Tongue (tissue), 3 donors: ENCODE measurements at places on chromosomes 16 and 17. TPM values are rescaled to one million over a fixed set of nuclear protein-coding genes. Genes with fewer than 3 reads are reported as not detected.

The ITGA2B gene
- total RNA-seq = 3.8 TPM

The TLCD1 gene
- not detected for total RNA-seq

The HP gene
- total RNA-seq = 2.4 TPM

GRCh38 chr17:70520447-70520846, 351.1 kb downstream of the KCNJ2 start:
- no peak for DNase-seq

DNA sequence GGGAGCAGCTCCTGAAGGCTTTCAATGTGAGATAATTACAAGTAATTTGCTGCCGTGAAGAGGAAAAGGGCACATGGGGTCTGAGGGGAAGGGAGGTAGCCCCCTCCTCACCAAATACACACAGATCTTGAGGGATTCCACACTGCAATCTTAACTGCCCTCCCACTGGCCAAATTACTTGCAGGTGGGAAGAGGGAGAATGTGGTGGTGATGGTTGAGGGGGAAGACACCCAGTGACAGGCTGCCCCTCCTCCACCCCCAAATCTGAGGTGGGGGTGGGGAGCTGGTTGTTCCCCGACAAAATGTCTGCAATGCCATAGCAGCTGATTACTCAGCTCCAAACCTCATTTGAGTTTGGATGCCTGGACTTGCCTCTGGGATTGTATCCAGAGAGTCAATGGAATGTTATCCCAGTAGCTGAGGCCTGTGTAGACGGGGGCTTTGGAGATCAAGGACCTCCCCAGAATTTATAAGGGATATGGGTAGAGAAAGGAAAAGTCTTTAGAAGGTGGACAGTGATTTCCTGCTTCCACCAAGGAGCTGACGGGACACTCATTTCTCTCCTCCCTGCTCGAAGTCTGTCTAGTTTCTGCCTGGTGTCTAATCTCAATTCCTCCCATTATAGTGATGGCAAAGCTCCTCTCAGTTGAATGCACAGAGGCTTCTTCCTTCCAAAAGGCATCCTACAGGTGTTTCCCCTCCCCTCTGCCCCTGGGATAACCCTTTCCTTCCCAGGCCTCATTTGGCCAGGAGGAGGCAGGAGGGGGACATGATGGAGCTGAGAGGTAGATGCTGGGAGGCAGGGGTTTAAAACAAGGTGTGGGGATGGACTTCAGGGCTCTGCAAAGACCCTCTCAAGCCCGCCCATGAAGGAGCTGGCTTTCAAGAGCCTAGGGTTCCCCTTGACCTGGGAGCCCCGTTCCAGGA, 8.7 kb downstream of the DLX4 start:
- no peak for DNase-seq

GRCh38 chr16:24988593-24989338, 26.4 kb downstream of the ARHGAP17 start:
- peak; percentile 71 for DNase-seq

GRCh38 chr16:50386774-50387173, 18.0 kb upstream of the BRD7 start:
- DNase-seq = peak; percentile 81

The SBK1 gene
- 8.7 TPM for total RNA-seq

- DNase-seq = no peak
These were observed 837.0 kb upstream of the RBFOX1 start for GRCh38 chr16:6495486-6496210.

The KRT14 gene
- 738 TPM for total RNA-seq

DNA sequence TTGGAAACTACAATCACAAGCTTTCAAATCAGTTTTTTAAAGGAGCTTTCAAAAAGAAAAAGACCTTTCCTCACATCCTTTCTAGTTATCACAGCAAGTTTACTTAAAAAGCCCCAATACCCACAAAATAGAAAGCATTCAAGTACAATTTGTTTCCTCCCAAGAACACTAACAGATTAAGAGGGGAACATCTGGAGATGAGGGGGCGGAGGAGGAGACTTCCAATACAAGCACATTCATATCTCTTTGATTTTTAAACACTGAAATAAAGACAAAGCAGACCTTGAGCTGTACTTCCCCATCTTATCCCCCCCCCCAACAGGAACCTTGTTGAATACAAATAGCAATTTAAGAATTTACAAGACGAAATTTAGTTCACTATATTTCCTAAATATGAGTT, 2.0 kb downstream of the YWHAE start:
- DNase-seq = peak; percentile 35

GRCh38 chr16:3580251-3580651, 3.0 kb upstream of the NLRC3 start:
- no peak for DNase-seq

The CNGB1 gene
- 0.41 TPM for total RNA-seq

- no peak for DNase-seq
These were observed 1.2 kb downstream of the ORMDL3 start for GRCh38 chr17:39926135-39926587.

- DNase-seq = no peak
These were observed 2.3 kb upstream of the WNT3 start for GRCh38 chr17:46820592-46821450.

The NRN1L gene
- not detected for total RNA-seq

The OTOP2 gene
- not detected for total RNA-seq

GRCh38 chr16:17404941-17405689, 65.6 kb downstream of the XYLT1 start:
- DNase-seq = peak; percentile 80

The PIRT gene
- total RNA-seq = 0.82 TPM

The LLGL2 gene
- 19.9 TPM for total RNA-seq
